NCI-H1417 treated with DMSO at 0.1 percent for 48 hours (cell line): ENCODE measurements at places on chromosomes 1 and 21.

DNA sequence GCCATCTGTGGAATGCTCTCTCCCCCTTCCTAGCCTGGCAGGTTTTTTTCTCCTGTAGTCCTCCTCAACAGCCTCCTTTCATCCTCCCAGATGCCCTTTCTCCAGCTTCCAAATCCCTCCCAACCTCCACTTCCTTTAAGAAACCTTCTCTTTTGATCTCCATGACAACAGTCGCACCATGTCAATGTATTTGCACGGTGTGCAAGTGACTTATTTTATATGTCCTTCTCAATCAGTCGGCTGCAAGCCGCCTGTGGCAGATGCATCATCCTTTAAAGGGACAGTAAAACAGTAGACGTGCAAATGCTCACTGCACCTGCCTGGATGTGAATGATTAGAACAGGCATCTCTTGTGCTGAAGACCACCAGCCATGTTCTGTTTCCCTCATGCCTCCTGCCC lies 285.2 kb downstream of the PCP4 start:
- no peak for DNase-seq

GRCh38 chr1:7868070-7868780 lies 15.4 kb upstream of the UTS2 start:
- DNase-seq = no peak

DNA sequence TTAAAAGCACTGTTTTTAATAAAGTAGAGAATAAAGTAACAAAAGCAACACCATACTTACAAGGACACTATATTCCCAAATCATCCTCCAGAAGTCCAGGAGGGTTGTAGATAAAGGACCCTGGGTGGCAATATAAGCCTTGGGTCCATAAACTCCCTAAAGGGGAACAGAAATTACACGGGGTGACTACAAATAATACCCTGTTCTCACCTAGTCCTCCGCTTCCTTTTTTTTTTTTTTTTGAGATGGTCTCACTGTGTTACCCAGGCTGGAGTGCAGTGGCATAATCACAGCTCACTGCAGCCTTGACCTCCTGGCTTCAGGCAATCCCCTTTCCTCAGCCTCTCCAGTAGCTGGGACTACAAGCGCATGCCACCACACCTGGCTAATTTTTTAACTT lies 13.1 kb downstream of the PTPN22 start:
- no peak for DNase-seq

- DNase-seq = no peak
Observed at GRCh38 chr1:67372136-67372535, 58.1 kb downstream of the SERBP1 start.

- peak; percentile 52 for DNase-seq
Observed at GRCh38 chr1:50605186-50605875, 182.1 kb upstream of the DMRTA2 start.

DNA sequence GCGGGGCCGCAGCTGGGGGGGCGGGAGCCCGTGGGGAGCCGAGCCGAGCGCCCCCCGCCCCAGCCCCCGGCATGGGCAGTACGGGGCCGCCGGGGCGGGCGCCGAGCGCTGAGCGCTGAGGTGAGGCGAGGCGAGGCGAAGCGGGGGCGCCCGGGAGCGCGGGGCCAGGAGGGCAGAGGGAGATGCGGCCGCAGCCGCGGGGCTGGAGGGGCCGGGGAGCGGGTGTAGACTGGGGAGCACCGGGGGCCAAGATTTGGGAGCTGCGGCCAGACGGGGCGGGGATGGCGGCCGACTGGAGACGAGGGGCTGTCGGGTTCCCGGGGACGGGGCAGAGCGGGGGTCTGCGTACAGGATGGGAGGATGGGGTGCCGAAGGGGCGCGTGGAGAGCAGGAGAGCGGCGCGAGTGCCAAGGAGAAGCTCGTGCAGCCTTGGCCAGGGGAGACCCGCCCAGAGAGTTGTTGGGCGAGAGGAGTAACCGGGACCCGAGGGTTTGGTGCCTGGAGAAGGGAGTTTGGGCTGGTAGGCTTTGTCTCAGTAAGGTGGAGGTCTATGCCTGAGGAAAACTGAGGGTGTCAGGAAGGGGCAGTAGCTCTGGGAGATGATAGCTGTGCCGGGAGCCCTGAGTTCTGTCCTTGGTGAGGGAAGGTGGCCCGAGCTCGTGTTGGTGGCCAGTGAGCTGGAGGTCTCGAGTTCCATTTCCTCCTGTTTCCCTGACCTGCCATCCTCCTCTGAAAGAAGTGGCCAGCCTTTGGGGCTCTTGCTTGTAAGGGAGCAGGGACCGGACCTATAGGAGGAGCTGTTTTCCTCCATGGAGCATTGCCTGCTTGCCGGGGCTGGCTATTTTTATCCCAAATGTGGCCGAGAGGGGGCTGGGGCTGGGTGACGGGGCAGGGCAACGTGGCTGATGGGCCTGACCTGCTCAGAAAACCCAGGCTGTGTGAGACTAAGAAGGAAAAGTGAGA lies 539 bp downstream of the ATP8B2 start:
- DNase-seq = no peak

DNA sequence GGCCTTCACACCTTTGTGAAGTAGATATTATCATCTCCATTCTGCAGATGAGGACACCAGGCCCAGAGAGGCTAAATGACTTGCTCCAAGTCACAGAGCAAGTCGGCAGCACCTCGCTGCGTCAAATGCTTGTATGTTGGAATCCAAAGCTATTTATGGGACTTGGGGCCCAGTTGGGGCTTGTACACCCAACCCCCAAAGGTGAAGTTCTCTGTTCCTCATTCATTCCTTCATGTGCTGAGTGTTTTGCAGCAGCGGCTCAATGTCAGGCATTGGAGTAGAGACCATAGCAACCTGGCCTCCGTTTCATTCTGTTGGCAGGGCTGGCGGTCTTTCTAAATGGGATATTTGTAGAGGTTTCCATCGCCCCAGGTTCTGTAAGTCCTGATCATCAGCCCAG lies 113.4 kb upstream of the SLC25A33 start:
- no peak for DNase-seq

- peak; percentile 4 for DNase-seq
Observed at GRCh38 chr1:34825455-34826091, 32.8 kb downstream of the GJA4 start.

- no peak for DNase-seq
Observed at GRCh38 chr1:78437396-78437795, 53.4 kb upstream of the PTGFR start.

DNA sequence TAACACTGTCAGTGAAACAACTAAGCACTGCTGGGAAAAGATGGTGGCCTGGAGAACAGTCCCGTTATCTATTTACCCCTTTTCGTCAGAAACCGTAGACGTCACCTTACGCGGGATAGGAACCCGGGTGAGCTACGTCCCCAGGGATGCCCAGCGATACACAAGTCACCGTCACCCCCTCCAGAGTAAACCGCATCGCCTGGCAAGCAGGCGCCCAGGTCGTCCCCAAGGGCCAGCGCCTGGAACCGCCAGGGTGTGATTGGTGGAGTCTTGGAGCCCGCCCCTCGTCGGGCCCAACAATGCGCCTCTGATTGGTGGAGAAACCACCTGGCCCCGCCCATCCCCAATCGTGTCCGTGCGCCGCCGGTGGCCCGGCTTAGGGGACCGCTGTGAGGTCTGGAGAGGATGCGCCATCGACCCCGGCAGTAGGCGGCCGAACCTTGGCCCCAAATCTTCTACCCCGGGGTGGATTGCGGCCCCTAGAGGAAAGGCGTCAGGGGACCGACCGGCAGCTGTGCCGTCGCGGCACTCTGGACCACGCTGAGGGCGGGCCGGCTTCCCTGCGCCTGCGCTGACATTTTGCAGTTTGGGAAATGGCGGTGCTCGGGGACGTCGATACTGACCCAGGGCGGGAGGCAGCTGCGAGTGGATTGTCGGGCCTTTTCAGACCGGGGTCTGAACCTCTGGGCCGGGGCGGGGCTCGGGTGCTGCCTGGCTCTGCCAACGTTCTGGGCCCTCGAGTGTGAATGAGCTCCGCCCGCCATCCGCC lies 34.4 kb downstream of the SLC2A1 start:
- DNase-seq = peak; percentile 80

- no peak for DNase-seq
Observed at GRCh38 chr21:33317145-33317544, 7.6 kb upstream of the IFNAR1 start.

GRCh38 chr1:150365941-150366340 lies 2.0 kb downstream of the RPRD2 start:
- DNase-seq = no peak

DNA sequence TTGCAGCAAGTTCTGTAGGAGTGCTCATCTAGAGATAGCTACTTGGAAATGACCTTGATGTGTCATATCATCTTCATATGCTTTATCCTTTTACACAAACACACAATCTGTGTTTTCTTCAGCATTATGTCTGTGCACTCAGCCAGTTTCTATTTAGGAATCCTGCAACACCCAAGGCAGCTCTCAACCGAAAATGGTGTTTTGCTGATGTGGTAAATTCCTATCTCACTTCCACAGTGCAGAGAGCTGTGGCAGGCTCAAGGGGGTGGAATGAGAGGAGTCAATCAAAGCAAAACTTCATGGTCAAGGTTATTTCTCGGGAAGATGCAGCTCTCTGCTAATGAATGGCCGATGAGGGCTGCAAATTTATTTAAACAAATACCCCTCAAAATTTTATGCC lies 59.3 kb downstream of the IGSF5 start:
- DNase-seq = no peak

- no peak for DNase-seq
Observed at GRCh38 chr1:201422436-201423030, 1.0 kb upstream of the TNNI1 start.

GRCh38 chr21:45989355-45990048 lies 7.9 kb downstream of the COL6A1 start:
- DNase-seq = no peak

GRCh38 chr1:94773931-94774422 lies 46.2 kb upstream of the SLC44A3 start:
- no peak for DNase-seq
